ENCODE measurements at places on chromosomes 2 and 18. TPM values are rescaled to one million over a fixed set of nuclear protein-coding genes. Genes with fewer than 3 reads are reported as not detected.

DNA sequence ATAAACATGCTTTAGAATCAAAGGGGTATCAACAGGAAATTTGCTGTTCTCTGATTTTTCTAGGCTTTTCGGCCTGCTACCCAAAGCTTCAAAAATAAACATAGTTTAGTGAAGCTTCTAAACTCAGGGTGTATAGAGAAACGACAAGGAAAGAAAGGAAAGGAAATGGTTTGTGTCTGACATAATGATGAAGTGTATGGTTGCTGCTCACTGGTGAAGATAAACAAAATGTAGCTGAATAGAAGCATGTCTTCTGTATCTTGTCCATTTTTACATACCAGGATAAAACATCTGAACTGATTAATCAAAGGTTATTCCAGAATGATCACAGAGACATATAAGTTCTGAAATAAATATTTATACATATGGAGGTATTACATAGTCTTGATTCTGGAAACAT is 1324.6 kb upstream of the NRXN1 start:
- no peak for DNase-seq

DNA sequence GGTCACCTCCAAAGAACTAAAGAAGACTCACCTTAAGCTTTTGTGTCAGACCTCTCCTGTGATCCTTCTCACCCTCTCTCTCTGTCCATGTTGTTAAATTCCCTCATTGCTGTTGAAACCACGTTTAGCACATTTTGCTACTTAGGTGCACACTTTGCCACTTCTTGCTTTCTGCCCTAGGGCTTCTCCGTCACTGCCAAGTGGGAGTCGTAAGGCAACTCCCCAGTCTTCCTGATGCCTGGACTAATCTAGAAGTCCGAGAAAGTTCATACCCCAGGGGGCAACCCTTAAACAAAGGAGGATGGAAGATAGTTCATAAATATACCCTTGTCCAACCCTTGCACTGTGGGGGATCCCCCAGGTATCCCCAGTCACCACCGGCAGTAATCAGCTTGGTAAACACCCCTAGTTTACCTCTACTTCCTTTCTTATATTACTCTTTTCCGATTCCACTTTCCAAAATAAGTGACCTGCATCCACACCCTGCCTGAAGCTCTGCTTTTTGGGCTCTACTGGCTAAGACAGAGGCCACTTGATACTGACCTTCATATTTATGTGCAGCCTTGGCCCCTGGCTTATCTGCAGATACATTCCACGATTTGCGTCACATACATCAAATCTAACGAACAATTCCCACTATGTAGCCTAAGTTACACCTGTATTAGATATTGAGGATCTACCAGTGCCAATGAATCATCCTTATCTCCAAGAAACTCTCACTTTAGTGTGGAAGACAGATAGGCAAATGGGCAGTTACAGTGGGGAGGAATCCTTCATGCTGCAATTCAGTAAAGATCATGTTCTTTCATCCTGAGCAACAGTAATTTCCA is 776.2 kb downstream of the RNF144A start:
- no peak for DNase-seq

DNA sequence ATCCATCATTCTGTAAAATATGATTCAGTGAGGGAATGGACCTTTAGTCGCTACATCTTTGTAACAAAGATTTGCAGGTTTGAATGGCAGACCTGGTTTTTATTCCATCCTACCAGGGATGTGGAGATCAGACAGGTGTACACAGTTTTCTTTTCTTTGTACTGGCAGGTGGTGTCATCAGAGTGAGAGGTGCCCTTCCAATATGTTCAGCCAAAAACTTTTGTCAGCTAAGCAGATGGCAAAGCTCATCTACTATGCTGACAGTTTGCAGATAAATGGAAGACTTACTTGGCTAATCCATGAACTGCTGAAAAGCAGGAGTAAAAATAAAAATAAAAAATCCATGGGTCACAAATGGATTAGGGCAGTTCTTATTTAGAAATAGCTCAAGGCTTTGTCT is 185.5 kb upstream of the DOK6 start:
- DNase-seq: no peak

The SH3RF3 gene
- 0.84 TPM for total RNA-seq

The DOCK10 gene
- 29.7 TPM for total RNA-seq

The LINC00305 gene
- total RNA-seq: not detected

The UPP2 gene
- not detected for total RNA-seq

The CPLX4 gene
- not detected for total RNA-seq

- no peak for DNase-seq
These were observed 2.4 kb upstream of the RBM45 start for GRCh38 chr2:178109813-178110212.

DNA sequence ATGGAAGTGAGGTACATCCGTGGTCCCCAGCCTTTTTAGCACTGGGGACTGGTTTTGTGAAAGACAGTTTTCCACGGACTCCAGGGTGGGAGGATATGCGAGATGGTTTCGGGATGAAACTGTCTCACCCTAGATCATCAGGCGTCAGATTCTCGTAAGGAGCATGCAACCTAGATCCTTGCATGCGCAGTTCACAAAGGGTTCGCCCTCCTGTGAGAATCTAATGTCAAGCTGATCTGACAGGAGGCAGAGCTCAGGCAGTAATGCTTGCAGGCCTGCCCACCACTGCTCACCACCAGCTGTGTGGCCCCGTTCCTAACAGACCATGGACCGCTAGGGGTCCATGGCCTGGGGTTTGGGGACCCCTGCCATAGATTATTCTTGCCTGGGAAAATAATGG is 11.6 kb downstream of the B3GNT2 start:
- DNase-seq: no peak

DNA sequence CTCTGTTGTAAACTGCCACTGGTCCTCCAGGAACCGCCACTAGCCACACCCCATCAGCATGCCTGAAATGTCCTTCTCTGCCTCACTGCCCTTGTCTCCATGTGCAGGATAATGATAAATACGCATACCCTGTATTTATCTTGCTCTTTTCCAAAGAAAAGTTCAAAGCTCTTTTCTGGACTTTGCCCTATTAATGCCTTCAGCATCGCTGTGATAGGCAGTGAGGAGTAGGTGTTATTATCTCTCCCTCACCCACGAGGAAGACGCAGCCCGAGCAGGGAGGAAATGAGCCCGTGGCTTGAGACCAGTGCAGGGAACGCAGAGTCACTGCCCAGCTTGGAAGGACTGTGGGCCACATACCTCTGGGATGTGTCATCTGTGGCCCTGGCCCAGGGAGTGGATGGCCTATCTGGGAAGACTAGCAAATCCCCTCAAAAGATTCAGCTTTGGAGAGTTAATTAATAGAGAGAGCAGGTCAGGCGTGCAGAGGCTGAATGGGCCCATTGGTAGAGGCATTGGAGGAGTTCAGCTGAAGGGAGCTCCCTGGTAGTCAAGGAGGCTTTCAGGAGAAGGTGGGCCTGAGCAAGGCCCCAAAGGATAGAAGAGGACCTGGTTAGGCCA is 39.5 kb upstream of the MCFD2 start:
- DNase-seq: no peak

The FBXO36 gene
- 3.5 TPM for total RNA-seq

The CRACDL gene
- 0.37 TPM for total RNA-seq

DNA sequence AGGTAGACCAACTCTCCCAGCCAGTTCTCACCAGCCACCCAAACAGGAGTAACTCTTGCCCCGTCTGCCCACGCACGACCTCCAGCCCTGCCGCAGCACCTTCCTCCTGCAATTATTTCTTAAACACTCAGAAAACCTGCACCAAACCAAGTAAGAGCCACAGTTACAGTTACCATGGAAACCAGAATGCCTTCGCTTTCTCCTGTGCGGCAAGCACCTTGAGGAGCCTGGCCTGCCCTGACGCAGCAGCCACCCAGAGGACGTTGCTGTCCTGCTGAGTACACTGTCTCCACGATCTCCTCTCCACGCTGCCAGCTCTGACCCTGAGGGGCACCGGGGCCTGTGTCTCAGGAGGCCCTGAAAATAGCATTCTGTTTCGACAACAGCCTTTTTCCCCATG is 94.3 kb upstream of the SMIM21 start:
- no peak for DNase-seq

- no peak for DNase-seq
These were observed 604 bp downstream of the RALBP1 start for GRCh38 chr18:9475643-9476591.

The FECH gene
- total RNA-seq: 16.9 TPM

GRCh38 chr2:178457390-178457886 is 6.3 kb downstream of the PJVK start:
- DNase-seq: no peak

The UGT1A4 gene
- not detected for total RNA-seq

- no peak for DNase-seq
These were observed 137.1 kb upstream of the TWIST2 start for GRCh38 chr2:238710787-238711186.

DNA sequence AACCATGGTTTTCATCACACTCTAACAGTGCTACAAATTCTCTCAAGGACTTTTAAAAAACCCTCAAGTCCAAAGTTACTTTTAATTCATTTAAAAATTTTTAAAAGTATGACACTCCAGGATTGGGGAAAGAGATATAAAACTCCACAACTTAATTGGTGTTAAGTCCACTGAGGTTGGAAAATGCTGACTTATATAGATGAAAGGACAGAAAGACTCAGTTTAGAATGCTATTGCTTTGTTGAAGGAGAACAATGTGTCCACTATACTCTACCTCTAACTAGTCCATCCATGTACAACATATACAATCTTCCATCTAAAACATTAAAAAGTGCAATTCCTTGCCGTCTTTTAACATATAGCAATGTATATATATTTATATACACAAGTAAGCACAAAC is 41.2 kb downstream of the CABYR start:
- no peak for DNase-seq

- no peak for DNase-seq
These were observed 125.3 kb downstream of the TMEM163 start for GRCh38 chr2:134593519-134593918.

The INO80C gene
- 34.4 TPM for total RNA-seq

DNA sequence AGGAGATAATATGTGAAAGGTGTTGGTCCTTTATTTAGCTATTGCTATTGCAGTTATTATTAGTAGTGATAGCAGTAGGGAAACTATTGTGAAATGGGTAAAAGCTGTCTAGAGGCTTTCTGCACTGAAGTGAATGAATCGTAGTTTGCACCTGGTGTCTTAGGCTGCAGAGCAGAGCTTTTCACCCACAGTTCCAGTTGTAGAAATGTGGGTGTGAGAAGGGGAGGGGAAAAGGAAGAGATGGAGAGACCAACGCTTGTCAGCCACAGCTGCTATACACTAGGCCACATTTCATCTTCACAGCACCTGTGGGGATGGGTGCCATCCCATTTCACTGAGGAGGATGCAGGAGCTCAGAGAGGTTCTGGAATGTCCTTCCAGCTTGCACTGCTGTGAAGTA is 50.0 kb downstream of the TRPM8 start:
- DNase-seq: no peak

- DNase-seq: no peak
These were observed 283.7 kb upstream of the MMADHC start for GRCh38 chr2:149871091-149871885.

GRCh38 chr2:133748007-133748700 is 179.9 kb upstream of the NCKAP5 start:
- no peak for DNase-seq

DNA sequence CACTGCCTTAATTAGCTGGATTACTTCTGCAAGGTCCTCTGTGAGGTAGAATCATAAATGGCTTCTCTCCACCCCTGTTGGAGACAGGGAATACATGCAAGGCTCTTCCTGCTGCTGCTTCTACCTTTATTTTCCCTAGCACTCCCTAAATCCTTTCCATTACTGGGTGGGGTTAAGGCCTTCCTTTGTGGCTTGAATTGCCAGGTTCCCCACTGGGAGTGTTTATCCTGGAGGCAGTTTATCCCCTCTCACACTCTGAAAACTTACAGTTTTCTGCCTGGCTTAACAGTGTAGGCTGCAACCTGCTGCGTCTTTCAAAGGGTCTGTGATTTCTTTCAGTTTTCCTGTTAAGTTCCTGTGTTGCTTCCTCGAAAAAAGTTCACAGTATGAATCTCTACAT is 1062.3 kb upstream of the CRIM1 start:
- DNase-seq: no peak

Measured in neural crest cell (in vitro differentiated cells).